Effector memory CD4-positive, alpha-beta T cell (primary cell): ENCODE measurements at places on chromosomes 12 and 14.

GRCh38 chr14:36363704-36364103, 43.3 kb upstream of the MBIP start:
- no peak for DNase-seq

DNA sequence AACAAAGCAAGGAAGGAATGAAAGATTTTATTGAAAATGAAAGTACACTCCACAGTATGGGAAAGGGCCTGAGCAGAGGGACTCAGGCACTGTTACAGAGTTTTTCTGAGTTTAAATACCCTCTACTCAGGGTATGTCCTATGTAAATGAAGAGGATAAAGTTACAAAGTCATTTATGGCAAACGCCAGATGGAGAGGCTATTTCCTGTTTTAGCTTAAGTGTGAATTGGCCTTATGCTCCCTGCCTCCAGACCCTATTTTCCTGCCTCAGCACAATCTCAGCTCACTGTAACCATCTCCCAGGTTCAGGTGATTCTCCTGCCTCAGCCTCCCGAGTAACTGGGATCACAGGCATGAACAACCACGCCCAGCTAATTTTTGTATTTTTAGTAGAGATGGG, 6.8 kb upstream of the PHC1 start:
- DNase-seq, result no peak

- no peak for DNase-seq
Observed at GRCh38 chr12:51600721-51601120, 9.7 kb downstream of the SCN8A start.

DNA sequence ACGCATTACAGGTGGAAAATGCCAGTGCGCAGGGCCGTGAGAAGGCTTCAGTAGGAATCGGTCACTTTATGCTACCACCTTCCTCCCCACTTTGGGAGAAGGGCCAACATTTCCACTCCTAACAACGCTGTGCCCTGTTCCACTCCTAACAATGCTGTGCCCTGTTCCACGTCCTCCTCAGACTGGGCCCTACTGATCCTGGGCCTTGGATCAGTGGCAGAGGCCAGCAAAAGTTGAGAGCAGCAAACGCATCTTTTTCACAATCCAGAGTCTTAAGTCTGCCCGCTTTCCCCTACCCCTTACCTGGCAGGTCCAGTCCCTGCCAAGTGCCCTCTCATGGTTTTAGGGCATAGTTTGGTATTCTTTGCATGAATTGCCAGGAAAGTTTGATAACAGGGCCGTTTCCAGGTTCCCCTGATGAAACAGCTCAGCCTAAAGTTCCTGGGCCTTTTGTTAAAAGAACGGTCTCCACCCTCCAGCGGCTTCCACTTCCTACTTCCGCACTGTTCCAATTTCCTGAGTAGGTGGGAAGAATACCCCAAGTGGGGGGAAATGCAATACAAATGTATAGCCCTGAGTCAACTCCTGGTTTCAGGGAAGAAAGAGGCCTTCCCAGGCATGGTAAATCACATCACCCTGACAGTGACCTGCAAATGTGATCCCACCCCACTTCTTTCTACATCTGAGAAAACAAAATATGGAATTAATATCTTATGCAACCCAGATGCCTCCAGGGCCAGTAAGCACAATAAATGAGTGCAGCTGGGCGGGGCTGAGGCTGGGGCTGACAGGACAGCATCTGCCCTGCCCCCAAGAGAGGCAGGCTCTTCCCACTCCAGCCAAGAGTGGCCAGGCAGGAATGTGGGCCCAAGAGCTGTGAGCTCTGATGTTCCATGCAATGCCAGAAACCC, 15.0 kb downstream of the KCTD10 start:
- no peak for DNase-seq

- DNase-seq, result no peak
Observed at GRCh38 chr12:779745-780734, 27.7 kb downstream of the WNK1 start.

DNA sequence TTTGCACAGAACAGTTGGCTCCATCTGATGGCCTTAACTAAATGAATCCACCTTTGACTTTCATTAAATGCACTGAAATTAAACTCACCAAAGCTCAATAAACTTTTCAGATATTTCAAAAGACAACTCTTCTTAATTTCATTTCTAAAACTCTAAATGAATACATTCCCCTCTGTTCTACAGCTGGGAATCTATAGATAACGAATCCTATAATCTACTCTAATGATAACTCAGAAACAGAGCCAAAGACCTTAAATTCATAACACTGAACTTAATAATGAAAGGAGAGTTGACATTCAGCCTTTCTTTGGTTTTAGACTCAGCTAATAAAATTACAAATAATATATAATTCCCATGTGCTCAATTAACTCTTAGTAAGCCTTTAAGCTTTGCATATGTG, 150.5 kb downstream of the KCNH5 start:
- DNase-seq, result no peak

GRCh38 chr12:58028294-58028693, 86.9 kb downstream of the ATP23 start:
- no peak for DNase-seq

GRCh38 chr12:52080403-52081251, 1.1 kb downstream of the SMIM41 start:
- DNase-seq, result no peak

GRCh38 chr14:95106971-95107370, 50.4 kb downstream of the DICER1 start:
- no peak for DNase-seq

DNA sequence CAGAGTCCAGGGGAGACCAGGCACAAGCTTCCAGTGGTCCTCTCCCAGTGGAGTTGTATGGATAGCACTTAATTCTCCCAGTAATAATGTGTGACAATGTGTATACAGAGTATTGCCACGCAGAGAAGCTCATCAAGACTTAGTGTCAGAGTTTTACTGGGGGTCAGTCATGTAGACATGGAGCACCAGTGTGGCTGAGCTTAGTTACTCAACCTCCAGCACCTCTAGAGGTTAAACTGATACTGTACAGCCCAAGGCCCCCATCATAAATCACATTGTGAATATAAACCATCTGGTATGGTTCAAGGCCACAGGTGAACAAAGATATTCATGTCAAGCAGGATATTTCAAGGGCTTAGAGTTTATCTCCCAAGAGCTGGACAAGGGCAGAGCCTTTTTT, 378.1 kb upstream of the TMPO start:
- no peak for DNase-seq

- no peak for DNase-seq
Observed at GRCh38 chr12:293199-293598, 30.6 kb upstream of the SLC6A13 start.

DNA sequence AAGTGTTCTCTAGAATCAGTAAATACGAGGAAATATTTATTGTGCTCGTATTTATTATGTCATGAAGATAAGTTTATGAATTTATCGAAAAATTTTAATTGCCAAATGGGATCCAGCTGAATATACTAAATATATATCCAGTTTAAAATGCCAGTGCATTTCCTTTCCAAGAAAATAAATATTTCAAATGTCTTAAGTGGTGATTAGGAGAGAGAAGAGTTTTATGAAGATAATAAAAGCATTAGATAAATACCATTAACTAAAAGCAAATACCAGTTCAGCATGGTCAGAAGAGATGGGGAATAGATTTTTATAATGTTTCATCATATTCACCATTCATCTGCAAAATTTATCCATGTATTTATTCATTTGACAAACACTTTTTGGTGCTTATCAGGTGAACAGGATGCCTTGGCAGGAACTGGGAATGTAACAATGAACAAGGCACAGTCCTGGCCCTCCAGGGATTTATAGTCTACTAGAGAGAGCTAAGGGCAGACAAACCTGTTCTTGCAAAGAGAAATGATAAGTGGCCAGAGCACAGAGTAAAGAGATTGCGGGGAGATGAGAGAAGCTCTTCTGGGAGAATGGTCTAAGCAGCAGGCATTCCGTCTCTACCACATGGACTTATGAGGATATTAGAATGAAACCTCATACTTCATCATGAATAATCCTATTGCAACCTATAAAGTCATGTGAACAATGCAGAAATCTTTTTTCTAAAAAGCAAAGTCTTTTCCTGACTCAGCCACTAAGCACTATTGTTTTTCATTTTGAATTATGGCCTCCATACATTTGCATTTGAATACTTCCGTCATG, 143.7 kb upstream of the ABCD2 start:
- DNase-seq, result no peak

DNA sequence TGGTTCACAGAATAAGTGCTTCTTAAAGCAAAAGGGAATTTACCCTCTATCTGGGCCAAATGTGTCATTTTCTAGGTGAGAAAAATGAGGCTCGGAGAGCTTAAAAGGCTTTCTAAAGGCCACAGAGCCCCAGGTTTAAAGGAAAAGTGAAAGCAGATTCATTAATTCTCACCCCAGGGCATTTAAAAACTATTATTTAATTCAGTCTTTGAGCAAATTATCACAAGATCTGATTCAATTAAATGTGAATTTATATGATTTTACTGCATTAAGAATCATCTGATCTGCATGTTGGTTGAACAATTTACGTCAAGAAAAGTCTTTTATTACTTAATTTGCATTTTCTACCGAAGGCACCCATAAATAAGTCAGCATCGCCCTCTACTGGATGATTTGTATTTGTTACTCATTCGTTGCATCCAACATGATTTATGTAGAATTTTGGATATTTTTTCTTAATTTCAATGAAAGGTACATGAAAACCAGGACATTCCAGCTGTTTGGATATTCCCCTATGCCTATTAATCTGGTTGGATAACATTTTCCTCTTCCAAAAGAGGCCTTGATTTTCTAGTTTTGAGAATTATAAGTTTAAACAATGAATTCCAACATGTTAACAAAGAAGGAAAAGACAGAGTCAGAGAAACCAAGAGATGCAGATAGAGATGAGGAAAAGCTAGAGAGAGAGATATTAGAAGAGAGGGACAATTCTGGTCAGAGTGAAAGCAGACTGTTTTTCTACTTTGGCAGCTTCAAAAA, 19.1 kb upstream of the DHRS7 start:
- DNase-seq, result peak; percentile 18

GRCh38 chr12:111578971-111579340, 20.2 kb downstream of the ATXN2 start:
- no peak for DNase-seq

DNA sequence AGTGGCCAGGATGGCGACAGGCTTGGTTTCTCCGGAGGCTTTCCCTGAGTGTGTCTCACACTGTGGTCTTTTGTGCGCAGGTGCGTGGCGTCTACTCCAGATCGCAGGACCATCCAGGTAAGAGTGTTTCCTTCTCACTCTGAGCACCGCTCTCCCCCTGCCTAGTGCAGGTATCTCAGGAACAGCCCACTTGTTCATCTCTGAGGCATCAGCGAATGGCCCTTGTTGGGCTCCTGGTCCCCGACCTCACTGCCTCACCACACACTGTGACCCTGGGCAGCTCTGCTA, 781 bp downstream of the ADGRD1 start:
- DNase-seq, result no peak

DNA sequence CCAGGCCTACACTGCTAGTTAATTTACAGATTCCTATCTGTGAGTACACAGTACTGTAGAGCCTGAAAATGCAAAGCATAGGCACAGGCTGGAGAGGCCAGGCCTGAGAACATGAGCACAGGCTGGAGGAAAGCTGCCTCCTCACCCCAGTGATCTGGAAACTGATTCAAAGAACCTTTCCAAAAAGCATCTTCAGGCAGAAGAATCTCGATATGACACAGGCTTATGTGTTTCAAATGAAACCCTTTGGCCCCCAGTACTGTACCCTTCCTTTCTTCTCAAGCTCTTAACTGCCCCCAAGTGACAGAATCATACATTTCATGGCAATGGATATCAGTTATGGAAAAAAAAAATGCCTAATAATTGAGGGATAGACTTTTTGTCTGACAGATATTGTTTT, 122.0 kb downstream of the KCNC2 start:
- DNase-seq, result no peak

- DNase-seq, result no peak
Observed at GRCh38 chr14:99574099-99574880, 29.7 kb downstream of the CCDC85C start.

- DNase-seq, result no peak
Observed at GRCh38 chr12:106897082-106897481, 58.6 kb upstream of the TMEM263 start.

- DNase-seq, result no peak
Observed at GRCh38 chr12:71303199-71303598, 136.4 kb upstream of the LGR5 start.

GRCh38 chr12:11731455-11731854, 82.0 kb downstream of the ETV6 start:
- no peak for DNase-seq

DNA sequence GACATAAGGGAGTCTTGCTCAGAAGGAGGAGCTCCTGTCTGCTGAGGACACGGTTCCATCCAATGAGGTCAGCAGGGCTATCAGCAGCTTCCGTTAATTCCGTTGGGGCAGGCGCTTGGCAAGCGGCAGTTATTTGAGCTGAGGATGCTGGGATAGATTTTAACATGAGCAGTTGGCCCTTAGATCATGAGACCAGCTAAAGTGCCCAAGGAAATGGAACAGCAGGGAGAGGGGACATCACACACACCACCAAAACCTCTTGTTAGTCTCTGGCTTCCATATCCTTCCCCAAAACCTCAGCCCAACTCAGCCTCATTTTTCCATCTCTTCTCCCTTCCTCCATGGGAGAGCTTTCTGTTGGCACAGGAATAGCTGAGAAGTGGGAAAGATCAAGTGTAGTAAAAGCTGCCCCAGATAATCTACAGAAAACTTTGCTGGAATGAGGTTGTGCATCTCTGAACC, 138.7 kb upstream of the PZP start:
- no peak for DNase-seq

GRCh38 chr14:33098016-33098415, 159.3 kb downstream of the NPAS3 start:
- no peak for DNase-seq

GRCh38 chr12:1873531-1874510, 44.6 kb downstream of the CACNA2D4 start:
- DNase-seq, result no peak

DNA sequence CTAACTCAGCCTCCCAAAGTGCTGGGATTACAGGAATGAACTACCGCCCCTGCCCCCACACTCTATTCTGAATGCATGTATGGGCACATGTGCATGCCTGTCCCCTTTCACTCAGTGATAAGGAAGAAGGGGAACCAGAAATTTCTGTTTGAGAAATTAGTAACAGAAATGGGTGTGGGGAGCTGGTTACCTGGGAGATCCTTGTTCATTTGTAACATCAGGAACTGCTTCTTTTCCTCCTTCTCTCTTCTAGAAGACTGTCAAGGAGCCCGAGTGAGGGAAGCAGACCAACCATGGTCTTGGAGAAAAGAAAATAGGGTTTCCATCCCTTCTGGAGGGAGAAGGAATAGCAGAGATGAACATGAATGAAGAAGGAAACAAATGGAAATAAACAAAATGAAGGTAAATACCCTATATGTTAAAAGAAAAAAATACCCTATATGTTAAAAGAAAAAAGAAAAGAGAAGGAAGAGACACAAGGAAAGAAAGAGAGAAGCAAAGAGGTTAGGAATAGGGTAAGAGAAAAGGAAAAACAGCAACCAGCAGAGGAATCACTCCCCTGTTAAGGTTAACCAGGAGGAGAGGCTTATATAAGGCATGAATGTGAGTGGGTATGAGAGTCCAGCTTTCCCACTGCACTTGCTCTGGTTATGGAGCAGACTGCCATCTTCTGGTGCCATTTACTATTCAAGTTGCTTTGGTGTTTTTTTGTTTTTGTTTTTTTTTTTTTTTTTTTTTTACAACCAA, 3.3 kb downstream of the PPP1R3E start:
- DNase-seq, result no peak

GRCh38 chr12:127355061-127355841, 911.7 kb upstream of the TMEM132C start:
- no peak for DNase-seq

GRCh38 chr12:113006641-113007040, 28.3 kb downstream of the OAS2 start:
- no peak for DNase-seq
